ENCODE measurements at places on chromosomes 3 and 15.

DNA sequence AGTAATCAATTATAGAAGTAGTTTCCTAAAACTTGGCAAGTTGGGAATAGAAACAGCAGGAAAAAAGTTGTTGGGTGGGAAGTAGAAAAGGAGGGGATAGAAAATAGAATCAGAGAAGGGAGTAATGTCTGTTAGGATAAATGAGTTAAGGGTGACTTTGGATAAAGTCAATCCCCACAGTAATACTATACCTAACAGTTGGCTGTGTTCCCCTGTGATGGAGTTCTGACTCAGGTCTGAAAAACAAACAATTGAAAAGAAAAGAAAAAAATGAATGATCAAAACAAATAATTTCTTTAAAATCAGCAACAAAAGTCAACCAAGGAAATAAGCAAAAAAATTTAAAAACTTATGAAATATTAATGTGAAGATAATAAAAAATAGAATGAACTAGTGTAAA is 50.3 kb downstream of the EMC4 start:
- DNase-seq: no peak

- DNase-seq: no peak
Observed at GRCh38 chr15:77540312-77541060, 92.2 kb downstream of the LINGO1 start.

DNA sequence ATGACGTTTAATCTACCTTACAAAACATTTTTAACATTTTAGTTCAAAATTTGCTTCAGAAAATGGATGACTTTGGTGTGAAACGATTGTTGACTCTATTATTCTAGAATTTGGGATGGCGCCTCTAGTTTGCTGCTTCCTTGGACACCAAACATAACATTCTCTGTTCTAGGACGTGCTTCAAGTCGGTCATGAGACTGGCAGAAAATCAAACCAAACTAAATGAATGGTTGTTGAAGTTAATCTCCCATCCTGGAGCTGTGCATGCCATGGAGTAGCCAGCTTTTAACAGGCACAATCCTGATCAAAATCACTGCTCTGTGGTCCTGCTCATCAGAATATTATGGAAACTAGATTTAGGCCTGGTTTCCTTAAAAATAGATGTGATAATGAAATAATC is 9.6 kb upstream of the LRRFIP2 start:
- no peak for DNase-seq

DNA sequence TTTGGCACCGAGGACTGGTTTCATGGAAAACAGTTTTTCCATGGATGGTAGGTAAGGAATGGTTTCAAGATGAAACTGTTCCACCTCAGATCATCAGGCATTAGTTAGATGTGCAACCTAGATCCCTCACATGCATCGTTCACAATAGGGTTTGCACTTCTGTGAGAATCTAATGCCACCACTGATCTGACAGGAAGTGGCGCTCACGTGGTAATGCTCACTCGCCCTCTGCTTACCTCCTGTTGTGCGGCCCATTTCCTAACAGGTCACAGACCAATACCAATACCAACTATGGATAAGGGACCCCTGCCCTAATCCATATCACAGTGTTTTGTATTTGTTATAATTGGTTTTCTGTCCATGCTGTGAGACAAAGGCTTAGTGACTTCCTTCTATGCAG is 58.9 kb downstream of the SLMAP start:
- no peak for DNase-seq

DNA sequence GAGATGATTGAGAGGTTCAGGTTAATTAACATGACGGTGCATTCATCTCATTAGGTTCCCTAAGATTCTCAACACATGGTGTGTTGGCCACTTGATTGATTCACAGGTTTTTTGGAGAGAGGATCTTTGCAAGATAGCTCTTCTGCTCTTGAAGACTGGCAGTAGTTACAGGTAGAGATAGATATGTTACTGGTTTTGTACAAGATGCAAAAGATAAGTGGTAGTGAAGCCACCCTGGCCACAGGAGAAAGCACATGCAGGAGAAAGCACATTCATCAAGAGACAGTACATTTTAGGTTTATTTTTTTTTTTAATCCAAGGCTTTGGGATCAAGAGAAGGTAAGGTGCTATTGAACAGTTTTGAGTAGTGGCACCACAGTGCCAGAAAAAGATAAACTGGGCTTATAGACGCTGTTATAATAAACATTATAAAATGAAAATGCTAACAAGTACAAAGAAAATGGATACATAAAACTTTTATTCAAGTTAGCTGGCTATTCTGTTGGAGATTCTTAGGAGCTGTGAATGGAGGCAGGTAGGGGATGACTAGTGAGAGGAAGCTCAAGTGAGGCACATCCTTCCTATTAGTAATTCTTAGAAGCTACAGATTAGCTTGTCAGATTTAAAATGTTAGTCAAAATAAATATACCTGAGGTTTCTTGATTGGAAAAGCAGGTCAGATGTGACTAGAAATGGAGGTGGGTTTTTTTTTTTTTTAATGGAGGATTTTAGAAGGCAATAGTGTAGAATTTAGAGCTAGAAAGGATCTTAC is 10.8 kb downstream of the SELENOT start:
- DNase-seq: no peak

- no peak for DNase-seq
Observed at GRCh38 chr3:71144525-71145253, 438.8 kb downstream of the FOXP1 start.

DNA sequence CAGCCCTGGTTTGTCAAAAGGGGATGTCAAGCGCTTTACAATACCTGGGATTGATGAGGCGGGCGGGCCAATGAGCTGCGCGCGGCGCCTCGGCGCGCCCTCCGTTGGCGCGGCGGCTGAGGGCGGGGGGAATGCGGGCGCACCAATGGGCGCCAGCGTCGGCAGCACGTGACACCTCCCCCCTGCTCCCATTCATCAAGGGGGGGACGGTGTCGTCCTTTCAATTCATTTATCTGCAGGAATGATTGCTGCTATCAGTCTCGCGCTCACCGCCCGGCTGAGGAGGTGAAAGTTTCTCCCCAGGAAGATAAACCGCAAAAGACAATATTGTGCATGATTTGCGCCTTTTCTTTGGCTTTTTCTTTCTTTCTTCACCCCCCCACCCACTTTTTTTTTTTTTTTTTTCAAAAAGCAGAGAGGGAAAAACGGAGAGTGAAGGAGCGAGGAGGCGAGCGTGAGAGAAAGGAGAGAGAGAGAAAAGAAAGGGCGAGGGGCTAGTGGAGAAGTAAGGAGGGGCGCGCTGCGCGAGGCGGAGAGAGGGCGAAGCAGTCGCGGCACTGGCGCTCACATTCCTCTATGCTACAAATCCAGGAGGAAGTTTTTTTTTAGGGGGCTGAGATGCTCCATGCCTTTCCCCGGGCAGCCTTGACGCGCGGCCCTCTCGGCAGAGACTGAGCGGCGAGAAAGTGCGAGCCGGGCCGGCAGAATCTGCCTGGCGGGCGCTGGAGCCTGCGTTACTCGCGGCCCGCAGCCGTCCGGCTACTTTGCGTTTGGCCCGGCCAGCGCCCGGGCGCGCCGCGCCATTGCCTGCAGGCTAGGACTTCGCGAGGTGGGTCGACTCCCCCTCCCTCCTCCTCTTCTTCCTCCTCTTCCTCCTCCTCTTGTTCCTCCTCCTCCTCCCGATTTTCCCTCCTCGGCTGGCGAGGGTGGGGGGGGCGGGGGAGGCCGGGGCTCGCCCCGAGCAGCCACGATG is at the start of gene ZIC1:
Gene ZIC1 (plus strand): TSS at position 223 of the 973 bp plus-strand sequence. CDS start 748 bp downstream, at position 971.
- DNase-seq: no peak

DNA sequence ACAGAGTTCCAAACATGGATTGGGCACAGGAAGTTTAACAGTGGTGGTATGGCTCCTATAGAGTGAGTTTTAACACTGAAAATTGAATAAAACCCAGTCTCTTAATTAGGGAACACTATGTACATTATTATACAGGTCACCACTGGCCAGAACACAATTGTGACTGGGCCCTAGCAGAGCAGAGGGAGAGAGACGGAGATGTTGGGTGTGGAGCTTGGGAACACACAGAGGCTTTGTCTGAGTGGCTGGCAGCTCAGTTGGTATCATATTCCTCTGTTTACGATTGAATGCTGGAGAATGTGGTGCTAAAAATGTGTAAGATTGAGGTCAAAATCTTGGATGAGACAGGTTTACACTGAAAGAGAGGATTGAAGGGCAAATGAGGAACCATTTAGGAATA is 6.8 kb upstream of the MOBP start:
- no peak for DNase-seq

GRCh38 chr3:32424581-32425250 is 33.1 kb downstream of the CMTM7 start:
- no peak for DNase-seq

- no peak for DNase-seq
Observed at GRCh38 chr15:67937153-67937761, 97.4 kb upstream of the RNU6-1 start.

DNA sequence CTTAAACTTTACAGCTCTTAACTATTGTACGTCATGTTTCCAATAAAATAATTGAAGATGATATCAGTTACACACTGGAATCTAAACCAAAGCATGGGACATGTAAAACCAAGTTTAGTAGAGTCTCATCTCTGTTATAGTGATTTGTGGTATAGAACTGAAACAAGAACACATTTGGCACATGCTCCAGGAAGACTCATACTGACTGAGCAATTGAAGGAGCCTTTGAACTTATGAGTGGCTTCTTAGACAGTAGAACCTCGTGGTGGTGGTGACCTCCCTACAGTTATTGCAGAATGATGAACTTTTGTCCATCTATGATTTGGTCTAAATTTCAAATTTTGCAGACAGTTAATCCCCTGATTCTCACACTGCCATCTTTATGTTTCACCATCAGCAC is 729.7 kb downstream of the ROBO1 start:
- DNase-seq: no peak

- DNase-seq: no peak
Observed at GRCh38 chr3:58484045-58484721, 7.7 kb upstream of the KCTD6 start.

- DNase-seq: peak; percentile 90
Observed at GRCh38 chr15:75202251-75203016, 752 bp downstream of the C15orf39 start.

- no peak for DNase-seq
Observed at GRCh38 chr3:185306847-185307246, 53.0 kb upstream of the EHHADH start.

- DNase-seq: no peak
Observed at GRCh38 chr3:71430941-71431552, 152.5 kb downstream of the FOXP1 start.

DNA sequence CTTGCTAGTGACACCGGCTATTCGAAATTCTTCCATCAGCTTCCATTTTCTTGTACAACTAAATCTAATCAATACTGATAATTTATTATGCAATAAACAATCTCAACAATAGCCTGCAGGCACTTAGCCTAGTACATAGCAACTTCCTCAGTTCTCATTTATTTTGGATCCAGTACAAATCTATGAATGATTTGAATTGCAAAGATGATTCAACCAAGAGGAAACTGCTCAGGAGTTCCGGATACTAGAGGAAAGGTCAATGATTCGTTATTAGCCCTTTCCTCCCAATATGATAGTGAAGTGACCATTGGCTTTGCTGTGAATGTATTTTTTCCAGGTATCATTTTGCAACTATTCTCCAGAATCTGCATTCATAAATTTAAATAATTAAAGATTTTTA is 827.0 kb downstream of the CADM2 start:
- DNase-seq: no peak

- no peak for DNase-seq
Observed at GRCh38 chr3:192354687-192355086, 372.7 kb downstream of the FGF12 start.

DNA sequence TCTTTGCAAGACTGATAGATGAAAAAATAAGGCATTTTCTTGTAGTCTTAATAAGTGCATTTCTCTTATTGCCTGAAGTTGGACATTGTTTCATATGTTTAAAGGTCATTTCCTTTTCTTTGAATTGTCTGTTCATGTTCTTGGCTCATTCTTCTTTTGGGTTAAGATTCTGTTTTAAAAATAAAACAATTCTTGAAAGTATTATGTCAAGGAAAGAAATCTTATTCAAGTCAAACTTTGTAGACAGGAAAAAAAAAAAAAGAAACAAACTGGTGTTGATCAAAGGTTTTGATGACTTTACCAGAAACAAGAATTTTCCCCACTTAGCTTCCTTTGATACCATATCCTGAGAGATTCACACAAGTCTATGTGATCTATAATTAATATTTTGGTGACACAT is 132.9 kb upstream of the AADACL2 start:
- no peak for DNase-seq

GRCh38 chr15:89776274-89777072 is at the start of gene MESP2:
TSS of gene MESP2 (plus strand) at chr15:89776332. CDS start at chr15:89776358, 26 bp downstream.
- DNase-seq: peak; percentile 92

DNA sequence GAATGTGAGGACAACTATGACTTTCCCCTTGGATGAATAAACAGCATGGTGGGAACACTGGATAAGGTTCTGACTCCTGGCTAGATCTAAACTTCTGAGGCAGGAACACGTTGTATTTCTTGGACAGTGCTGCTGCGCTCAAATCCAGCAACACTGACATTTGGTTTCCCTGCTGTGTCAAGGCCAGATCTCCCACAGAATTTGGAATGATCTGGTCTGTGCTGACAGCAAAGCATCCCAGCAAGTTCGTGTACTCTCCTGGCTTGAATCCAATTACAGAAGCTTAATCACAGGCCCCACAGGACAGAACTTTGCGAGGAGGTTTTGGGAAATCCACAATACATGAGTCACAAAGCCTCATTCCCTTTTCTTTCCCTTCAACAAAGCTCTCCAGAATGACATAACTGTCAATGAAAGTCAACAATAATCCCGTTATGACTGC is 92.5 kb downstream of the ADAMTS9 start:
- peak; percentile 11 for DNase-seq

DNA sequence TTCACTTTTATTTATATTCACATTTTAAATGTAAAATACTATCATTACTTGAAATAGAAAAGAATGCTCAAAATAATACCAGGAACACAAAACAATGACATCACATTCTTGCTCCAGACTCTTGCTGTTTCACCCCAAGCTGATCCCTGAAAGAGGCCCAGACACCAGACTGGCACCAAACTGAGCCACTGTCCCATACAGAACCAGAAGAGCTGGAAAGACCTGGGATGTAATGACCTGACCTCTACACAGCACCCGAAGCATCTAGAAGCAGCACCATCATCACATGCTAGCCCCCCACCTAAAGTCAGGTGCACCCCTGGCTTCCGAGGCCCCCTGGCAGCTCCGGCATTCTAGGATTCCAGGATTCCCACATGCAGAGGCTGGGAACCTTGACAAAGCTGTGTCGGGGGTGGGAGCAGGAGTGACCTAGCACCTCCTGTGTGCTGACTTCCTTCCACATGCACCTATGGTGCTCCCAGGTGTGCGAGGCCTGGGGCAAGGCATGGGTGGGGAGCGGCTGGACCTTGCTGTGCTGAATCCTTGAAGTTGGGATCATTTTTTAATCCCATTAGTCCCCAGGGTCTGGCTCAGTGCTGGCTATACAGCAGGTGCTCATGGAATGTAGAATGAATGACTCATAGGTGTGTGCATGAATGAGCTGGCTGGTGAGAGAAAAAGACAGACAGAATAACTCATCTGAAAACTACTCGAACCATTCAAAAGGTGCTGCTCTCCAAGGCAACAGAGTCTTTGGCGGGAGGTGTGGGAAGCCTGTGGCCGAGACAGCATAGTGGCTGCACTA is 144.7 kb upstream of the IQSEC1 start:
- peak; percentile 24 for DNase-seq

DNA sequence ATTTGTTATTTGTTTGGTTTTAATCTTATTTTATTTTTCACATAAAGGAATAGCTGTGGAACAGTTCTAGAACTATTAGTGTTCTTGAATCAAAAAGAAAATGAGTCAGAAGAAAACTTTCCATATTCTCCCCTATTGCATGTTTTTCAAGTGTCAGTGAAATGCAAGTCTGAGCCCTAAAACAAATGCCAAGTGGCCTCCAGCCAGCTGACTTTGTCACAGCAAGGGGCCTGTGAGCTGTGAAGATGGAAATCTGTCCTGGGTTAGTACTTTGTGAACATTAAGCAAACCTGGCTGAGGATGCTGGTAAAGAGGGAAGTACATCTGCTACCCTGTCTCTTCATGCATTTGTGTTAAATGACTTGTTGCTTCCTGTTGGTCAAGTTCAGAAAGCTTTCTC is 14.2 kb downstream of the LRRC49 start:
- no peak for DNase-seq

Measured in hepatocyte (in vitro differentiated cells).